Nucleus accumbens (tissue), 56 donors: ENCODE measurements at places on chromosomes 6 and 20.

- DNase-seq, result no peak
Observed at GRCh38 chr6:157450931-157451742, 70.1 kb downstream of the ZDHHC14 start.

GRCh38 chr6:166554316-166554715 is 32.2 kb downstream of the RAMACL start:
- no peak for DNase-seq

GRCh38 chr6:27893836-27894807 is 18.1 kb downstream of the OR2B2 start:
- peak; percentile 76 for DNase-seq

DNA sequence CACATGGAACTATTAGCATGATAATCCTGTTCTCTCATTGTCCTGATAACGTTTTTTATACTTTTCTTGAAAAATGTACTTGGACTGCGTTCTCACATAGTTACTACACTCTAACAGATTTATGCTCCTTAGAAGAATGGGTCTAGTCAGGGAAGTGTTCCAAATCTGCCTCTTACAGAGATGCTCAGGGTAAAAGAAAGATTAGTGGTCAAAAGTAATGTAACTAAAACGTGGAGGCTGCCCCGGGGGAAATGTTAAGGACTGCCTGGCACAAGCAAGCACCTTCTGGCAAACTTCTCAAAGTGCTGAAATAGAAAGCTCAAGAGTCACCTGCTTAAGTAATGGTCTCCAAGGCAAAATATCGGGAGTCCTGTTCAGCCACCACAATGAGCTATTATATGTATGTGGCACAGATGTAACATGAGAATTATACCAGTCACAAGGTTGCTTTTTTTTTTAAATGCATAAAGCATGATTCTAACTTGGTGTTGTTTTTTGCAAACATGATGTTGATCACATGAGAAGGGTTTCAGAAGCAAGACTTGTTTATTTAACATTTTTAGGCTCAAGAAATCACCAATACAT is 244.5 kb upstream of the JARID2 start:
- DNase-seq, result no peak

DNA sequence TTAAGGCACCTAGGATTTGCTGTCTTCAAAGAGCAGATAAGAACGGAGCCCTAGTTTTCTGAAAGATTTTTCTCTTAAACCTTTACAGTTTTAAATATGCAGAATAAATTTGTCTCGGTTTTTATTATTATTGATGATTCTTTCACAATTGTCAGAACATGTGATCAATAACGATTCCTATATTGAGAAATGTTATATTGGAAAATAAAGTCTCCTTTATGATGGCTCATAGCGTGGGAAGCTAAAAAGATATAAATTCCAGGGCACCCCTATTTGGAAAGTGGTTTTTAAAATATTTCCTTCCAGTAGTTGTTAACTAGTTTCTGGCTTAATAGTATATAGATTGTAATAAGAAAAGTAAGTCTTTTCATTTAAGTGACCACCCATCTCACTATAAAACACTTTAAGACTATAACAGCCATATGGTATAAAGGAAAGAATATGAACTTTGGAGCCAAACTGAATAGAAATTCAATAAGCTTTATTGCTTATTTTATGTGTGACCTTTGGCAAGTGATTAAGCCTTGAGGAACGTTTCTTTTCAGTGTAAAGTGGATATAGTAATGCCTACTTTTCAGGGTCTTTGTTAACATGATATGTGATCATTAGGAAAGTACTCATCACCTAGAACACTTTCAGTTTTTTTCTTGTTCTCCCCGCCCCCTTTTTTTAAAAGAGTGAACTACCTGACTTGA is 369.6 kb downstream of the LAMA2 start:
- DNase-seq, result no peak

DNA sequence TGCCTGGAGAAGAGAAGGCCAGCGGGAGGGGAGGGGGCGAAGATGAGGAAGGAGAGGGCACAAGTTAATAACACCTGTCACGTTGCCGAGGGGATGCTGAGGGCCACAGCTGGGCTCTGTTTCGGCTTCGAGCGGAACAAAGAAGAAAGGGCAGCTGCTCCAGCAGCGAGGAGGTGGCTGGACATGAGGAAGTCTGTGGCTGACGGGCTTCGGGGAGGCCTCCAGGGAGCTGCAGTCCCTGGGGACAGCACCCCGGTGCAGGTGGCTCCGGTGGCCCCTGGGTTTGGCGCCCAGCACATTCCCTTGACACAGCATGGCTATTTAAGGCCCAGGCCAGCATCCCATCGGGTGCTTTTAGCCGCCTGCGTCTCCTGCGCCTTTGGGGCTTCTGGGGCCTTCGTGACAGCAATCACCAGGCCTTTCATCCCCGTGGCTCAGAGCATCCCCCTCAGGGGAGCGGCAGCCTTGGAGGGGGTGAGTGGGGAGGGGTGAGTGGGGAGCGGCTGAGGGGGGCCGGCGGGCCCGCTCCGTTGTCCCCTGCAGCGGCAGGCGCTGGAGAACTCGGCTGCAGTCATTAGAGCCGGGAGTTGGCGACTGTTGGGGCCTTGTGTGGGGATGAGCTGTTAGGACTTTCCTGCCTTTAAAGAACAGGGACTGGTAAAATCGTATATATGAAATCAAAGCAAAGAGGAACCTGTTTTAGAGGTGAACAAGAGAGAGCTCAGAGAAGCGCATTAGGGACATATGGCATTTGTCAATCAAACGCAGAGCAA is 99.0 kb downstream of the TMEM242 start:
- no peak for DNase-seq

DNA sequence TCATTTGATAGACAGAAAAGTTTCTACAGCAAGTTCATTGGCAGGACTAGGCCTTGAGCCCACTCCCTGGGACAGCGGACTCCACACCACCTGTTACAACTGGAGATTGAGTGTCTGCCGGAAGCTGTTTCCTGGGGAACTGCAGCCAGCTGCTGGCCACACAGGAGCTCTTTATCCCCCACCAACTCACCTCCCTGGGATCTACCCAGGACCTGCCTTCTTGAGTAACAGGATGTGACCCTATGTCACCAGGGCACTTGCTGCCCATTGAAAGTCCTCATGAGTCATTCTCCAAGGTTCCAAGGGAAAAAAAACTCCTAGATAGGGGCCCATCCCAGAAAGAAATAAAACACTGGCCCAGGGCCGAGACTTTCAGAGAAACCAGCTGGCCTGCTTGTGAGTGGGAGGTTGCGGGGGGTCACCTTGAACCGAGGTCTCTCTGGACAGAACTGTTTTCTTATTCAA is 37.4 kb upstream of the SLC9A8 start:
- no peak for DNase-seq

DNA sequence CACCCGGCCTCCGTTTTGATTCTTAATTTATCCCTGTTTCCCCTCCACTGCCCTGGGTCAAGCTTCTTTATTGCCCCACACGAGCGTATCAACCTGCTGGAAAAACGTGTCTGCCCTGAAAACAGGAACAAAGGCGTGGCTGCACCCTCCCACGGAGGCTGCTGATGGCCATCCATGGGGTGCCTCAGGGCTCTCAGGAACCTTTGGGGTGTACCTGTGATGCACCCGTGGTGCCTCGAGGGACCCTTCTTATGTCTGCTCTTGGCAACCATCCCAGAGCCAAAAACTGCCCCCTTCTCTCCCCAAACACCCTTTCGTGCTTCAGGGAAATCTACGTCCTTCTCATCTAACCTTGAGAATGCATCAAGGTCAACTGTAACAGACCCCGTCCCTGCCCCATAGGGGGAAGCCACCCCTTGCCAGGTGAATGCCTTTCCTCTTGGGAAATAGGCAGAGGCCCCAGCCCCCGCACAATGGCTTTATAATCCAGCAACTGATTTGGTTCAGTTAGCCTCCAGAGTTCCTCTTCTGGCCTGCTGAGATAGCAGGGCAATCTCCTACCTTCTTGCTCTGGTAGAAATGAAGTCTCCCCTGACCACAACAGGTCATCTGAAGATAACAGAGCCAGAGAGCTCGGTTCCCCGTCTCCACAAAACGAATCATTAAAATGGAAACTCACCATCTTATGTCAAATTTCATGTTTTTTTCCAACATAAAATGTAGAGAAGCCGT is 29.4 kb downstream of the PSMG4 start:
- no peak for DNase-seq

GRCh38 chr6:16770701-16771569 is 9.7 kb upstream of the ATXN1 start:
- peak; percentile 34 for DNase-seq

DNA sequence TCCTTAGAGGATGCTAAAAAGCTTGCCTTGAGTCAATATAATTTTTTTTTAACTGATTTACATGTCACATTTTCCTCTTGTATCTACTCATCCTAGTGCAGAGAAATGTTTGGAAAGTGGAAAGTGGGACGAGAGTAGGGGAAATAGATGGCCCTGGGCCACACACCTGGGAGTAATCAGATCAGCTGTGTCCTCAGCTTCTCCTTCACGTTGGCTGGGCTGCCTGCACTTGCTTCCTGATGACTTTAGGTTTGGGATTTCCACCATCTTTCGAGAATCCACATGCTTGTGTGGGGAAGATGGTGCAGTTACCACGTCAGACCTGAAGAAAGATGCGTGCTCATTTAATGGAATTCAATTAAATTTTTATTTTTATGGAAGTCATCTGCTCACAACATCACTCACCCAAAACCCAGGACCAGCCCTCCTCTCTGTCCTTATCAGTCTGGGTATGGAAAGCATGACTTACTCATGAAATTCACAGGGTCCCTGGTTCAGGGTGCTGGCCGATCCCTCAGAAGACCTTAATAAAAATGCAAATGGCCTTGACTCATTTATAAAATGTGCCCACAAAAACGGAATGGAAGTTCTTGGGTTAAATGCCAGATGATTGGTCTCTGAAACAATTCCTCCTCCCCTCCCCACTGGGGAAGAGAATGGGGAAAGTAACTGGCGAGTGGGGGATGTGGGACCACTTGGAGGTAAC is 74.5 kb upstream of the TIAM2 start:
- DNase-seq, result no peak

DNA sequence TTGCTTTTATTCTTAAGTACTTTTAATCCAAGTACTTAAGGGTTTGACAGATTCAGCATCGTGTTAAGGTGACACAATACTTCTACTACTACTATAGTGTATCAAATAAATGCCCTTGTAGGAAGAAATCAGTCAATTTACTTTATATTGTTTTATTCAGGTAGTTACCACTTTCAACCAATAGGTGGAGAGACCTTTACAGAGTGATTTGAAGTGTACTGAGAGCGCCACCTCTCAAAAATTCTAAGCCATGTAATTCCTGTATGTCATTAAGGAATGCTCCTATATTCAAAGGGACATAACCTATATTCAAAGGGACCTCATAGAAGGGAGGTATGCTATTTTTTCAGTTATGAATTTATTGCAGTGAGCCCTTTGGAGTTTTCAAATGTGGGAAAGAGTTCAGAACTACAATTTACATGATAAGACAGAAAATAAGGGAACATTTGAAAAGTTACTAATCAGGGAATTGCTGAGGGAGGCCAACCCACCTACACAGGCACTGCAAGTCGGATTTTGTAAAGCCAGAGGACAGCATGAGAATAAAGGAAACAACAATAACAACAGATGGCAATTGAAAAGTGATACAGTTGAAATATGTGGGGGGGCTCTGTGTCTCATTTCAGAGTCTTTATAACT is 955.6 kb downstream of the TBC1D32 start:
- no peak for DNase-seq

DNA sequence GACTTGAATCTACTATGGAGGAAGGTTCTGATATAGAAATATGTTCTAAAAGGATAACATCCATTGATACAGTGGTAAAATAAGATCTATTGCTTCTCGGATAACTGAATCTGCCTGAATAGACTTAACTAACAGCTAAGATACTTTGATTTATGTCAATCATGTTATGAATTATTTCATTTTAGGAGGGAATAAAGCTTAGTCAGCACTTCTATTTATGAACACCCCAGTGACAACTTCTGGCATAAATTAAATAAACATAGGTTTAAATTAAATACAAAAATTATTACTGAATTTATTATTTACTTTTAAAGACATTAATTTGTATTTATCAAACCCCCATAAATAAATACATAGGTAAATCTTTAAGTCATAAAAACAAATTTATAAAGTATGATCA is 69.3 kb downstream of the IMPG1 start:
- no peak for DNase-seq

DNA sequence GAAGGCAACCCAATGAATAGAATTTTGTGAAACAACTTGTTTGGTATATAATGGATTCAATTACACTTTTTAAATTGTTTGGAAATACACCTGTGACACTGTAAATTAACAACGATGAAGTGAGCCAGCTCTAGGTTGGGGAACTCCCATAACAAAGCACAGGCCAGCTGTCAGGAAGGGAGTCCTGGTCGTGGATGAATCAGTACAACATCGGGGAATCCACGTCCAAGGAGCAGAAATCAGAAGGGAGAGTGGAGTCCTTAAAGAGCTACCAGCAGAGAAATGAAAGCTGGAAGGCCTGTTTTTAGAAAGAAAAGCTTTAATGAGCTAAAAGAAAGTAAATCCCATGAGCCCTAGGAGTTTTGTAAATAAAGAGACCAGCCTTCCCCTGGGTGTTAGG is 223.1 kb upstream of the SLC35B3 start:
- DNase-seq, result no peak

GRCh38 chr6:24313251-24314141 is 44.4 kb downstream of the DCDC2 start:
- DNase-seq, result no peak

- no peak for DNase-seq
Observed at GRCh38 chr20:34042262-34042661, 48.6 kb downstream of the RALY start.

DNA sequence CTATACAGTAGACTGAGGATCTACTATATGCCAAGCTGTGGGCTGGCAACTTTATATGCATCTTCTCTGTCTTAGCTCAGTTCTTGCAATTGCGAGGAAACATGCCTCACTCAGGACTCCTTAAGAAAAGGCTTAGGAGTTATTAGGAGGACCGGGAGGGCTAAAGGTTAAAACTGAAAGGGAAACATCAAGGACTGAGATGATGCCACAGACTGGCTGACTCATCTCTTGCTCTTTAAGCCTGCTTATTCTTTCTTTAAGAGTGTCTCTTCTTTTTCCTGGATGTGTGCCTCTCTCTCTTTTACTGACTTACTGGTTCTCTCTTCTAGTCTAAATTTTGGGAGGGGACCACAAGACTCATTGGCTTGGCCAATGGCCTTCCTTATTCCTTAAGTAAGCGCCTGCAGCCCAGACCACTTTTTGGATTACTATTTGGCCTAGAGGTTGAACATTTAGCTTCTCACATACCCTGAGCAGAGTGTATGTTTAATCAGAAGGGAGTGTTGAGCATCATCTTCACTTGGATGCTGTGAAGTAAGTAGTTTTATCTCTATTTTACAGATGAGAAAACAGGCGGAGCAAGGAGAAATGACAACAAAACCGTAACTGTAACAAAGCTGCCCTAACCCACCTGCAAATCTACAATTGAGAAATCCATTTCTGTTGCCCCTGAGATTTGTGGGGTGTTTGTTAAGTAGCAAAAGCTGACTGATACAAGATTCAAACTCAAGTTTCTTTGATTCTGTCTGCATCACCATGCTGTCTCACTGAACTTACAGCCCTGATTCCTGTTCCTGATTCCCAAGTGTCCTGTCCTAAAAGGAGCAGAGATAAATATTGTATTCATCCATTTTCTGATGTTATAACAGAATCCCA is 7.2 kb upstream of the SDC4 start:
- no peak for DNase-seq
